ENCODE measurements at places on chromosomes 5 and 9.

DNA sequence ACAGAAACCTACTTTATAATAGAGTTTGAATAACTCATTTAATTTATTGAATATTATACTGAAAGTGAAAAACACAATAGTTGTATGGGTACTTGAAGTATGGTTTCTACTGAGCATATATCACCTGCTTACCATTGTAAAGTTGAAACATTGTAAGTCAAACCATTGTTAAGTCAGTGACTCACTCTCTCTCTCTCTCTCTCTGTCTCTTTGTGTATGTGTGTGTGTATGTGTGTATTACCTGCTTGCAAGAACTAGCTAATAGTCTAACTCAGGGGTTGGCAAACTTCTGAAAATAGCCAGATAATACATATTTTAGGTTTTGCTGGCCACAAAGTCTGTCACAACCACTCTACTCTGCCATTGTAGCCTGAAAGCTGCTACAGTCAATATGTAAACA, 564.3 kb upstream of the ZNF608 start:
- DNase-seq = no peak
- H3K4me1 ChIP-seq = no peaks in the 10 kb centered on the region
- H3K4me3 ChIP-seq = no peak overlapping the region
- H3K27ac ChIP-seq = no peak overlapping the region

GRCh38 chr5:164053123-164053522, 547.7 kb downstream of the MAT2B start:
- no peaks in the 10 kb centered on the region for H3K36me3 ChIP-seq
- no peak overlapping the region for H3K4me3 ChIP-seq
- H3K27ac ChIP-seq = no peak overlapping the region
- no peaks in the 10 kb centered on the region for H3K4me1 ChIP-seq
- no peak for DNase-seq

DNA sequence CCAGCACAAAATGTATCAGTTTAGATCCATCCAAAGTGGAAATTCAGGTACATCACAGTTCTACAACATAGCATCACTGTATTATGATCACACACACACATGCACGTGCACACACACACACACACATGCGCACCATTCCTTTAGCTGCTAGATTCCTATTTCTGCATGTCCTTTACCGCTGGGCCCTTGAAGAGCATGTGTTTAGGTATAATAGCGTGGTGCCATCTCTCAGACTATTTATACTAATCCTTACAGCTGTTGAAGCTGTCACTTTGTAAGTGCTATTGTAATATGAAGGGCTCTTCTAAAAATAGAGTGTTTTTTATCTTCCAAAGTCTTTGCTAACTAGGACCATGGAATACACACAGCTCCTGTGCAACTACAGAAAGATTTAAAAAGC, 308.8 kb upstream of the TRPC7 start:
- no peaks in the 10 kb centered on the region for H3K4me1 ChIP-seq
- H3K27ac ChIP-seq = no peak overlapping the region
- no peak for DNase-seq
- no peak overlapping the region for H3K4me3 ChIP-seq
- no peaks in the 10 kb centered on the region for H3K27me3 ChIP-seq

GRCh38 chr5:175681045-175681967, 23.4 kb downstream of the HRH2 start:
- no peaks in the 10 kb centered on the region for H3K4me1 ChIP-seq
- H3K4me3 ChIP-seq = no peak overlapping the region
- H3K27ac ChIP-seq = no peak overlapping the region
- no peak for DNase-seq
